ENCODE measurements at places on chromosomes 1 and 21.

DNA sequence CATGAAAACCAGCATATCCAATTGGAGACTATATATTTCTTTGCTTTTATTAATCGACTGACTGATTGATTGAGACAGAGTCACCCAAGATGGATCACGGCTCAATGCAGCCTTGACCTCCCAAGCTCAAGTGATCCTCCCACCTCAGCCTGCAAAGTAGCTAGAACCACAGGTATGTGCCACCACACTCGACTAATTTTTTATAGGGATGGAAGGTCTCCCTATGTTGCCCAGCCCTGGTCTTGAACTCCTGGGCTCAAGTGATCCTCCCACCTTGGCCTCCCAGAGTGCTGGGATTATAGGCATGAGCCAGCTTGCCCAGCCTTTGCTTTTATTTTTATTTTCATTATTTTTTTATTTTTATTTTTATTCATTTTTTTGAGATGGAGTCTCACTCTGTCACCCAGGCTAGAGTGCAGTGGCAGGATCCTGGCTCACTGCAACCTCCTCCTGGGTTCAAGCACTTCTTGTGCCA lies 5.4 kb downstream of the SPEN start:
- DNase-seq = no peak

GRCh38 chr1:161330346-161330745 lies 16.2 kb downstream of the SDHC start:
- DNase-seq = no peak

GRCh38 chr1:240399381-240399780 lies 212.6 kb downstream of the GREM2 start:
- no peak for DNase-seq

DNA sequence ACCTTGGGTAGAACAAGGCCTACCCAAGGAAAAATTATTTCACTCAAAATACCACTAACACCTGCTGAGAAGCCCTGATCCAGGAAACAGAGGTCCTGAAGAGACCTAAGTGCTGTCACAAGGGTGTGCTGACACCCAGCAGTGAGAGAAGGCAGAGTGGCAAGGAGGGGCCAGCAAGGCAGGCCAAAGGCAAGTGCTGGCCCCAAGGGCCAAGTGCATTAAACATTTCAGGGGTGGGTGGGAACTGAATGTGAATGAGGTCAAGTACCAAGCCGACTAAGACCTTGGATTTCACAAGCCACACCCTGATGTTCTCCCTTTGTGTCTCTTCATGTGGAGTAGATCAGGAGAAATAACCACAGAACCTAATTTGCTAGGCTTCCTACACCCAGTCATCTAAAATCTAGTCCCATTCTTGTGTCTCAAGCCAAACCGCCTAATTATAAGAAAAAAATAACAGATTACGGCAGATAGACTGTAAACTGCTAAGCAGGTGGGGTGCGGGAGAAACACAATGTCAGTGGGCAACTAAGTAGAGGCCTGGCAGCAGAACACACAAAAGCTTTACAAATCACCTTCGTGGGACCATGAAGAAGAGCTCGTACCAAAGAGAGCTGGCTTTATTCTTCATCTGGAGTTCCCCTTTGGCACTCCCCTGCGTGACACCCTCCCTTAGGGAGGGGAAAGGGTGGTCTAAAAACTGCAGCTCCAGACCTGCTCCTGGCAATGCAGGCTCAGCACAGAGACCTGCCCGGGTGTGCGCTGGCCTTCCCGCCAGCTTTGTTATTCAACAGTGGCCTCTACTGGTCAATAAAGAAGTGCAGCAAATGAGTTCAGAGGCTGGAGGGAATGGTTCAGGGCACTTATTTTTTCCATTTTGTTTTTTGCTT lies 8.7 kb downstream of the UBE2G2 start:
- DNase-seq = no peak

DNA sequence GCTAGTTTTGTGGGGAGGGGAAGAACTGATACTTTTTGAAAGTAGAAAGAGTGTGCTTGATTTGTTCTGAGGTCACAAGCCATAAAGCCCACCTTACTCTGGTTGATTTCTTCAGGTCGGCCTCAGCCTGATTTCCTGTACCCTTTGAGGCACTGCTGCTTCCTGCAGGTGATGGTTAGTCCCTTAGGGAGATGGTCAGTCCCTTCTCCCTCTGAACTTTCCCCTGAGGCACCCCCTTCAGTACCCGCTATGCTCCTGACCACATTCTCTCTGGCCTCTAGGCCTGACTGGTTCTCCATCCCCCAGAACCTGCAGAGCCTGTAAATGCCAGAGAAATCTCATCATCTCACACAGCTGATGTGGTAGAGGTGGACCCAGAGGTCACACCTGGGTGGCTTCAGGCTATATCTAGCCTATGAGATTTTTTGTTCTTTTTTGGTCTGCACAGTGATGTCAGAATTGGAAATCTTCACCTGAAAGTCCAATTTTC lies 15.0 kb upstream of the ID3 start:
- no peak for DNase-seq

DNA sequence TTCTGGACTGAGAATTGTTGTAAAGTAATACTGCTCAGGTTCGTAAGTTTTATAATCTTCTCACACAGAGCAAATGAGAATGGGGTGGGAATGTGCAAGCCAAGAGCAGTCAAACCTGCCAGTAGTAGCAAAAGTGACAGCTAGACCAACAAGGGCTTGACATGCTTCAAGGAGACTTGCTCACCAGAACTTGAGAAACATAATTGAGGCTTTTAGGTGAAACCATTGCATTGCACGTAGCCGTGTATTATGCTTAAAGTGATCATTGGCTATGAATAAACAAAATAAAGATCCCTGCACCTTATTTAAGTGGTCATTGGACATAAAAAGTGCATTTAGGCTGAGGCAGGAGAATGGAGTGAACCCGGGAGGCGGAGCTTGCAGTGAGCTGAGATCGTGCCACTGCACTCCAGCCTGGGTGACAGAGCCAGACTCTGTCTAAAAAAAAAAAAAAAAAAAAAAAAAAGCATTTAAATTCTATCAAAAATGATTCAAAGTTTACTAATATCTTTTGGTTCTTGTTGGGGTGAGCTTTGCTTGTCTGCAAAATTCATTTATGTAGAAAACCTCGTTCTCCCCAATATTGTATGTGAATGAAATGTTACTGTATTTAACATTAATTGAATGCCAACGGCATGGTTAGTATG lies 11.8 kb upstream of the CCT8 start:
- no peak for DNase-seq

- DNase-seq = no peak
These were observed 338.3 kb downstream of the NEGR1 start for GRCh38 chr1:71944006-71944405.

DNA sequence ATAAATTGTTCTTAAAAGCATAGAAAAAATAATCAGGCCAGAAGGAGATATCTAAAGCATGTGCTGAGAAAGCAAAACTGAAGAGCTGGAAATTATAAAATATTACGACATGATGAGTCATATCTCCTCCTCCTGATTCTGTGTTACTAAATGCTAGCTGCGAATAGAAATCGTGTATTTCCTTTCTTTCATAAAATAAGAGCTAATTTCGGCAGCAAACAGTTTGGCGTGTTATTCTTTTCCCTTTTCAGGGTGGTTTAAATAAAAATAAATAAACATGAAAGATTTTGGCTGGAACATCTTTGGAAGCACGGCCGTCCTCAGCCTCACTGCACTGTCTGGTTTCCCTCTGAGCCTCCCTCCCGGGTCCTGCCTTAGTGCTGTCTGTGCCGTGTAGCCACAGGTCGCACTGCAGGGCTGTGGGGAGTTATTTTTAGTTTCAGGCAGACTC lies 56.0 kb downstream of the ADARB1 start:
- DNase-seq = no peak

GRCh38 chr1:203599875-203600781 lies 26.5 kb upstream of the ATP2B4 start:
- DNase-seq = no peak

- DNase-seq = no peak
These were observed 78.3 kb upstream of the KCNK2 start for GRCh38 chr1:215004121-215004827.

GRCh38 chr21:25732091-25732760 lies 2.5 kb downstream of the ATP5PF start:
- no peak for DNase-seq

DNA sequence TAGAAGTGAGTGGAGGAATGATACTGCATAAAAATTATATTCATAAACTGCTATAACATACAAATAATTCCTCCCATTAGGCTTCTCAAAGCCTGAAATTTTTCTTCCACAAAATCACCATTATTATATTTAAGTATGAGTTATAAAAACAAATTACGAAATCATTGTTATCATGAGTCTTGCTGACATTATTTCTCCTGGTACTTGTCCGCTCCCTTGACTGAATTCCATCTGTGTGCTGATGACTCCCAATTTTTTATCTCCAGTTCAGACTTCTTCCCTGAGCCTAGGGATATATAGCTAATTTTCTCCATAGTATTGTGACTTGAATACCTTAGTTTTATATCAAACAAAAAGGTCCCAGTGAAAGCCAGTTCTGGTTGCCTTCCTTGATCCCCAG lies 268.2 kb downstream of the HMCN1 start:
- DNase-seq = no peak

DNA sequence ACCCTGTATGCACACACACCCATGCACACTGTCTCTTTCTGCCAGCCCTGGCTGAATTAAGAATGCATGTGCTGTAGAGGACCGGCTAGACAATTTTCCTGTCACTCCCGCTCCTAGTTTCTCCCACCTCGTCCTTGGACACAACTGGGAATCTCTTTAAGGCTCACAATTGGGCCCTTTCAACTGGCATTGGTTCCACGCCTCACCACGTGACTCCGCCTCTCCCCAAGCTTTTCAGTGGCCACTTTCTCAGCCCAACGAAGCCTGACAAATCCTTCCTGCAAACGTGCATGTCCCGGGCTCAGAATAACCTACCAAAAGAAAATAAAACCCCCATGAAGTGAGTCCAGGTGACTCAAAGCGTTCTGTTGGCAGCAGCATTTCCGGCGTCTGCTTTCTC lies 33.8 kb downstream of the FBXO2 start:
- DNase-seq = no peak

- no peak for DNase-seq
These were observed 7.3 kb downstream of the POU2F1 start for GRCh38 chr1:167227934-167228378.

DNA sequence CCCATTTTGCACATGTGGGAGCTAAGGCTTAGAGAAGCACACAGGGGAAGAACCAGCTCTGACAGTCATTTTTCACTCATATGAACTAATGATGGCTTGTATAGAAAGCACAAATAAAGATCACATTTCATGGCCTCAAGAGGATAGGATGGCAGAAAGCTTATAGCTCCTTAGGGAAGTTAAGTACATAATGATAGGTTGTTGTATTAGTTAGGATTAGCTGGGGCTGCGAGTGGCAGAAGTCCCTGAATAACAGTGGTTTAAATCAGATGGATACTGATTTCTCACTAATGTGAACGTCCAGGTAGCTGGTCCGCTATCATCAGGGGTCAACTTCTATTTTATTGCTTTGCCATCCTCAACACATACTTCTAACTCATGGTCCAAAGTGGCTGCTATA lies 284.0 kb downstream of the RPS6KC1 start:
- DNase-seq = no peak

DNA sequence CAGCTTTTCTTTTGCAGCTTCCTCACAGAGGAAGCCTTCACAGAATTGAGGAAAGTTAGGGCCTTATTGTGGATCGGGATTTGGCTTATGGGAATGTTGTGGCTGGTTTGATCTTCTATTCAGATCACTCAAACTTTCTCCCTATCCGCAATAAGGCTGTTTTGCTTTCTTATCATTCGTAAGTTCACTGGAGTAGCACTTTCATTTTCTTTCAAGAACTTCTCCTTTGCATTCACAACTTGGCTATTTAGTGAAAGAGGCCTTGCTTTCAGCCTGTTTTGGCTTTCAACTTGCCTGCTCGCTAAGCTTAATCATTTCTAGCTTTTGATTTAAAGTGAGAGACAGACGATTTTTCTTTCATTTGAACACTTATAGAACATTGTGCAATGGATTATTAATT lies 181.9 kb upstream of the B3GALT2 start:
- DNase-seq = no peak

GRCh38 chr1:19437891-19438294 lies 47.4 kb downstream of the CAPZB start:
- no peak for DNase-seq

GRCh38 chr1:31745096-31745945 lies 18.8 kb downstream of the ADGRB2 start:
- no peak for DNase-seq

- no peak for DNase-seq
These were observed 85.7 kb upstream of the ABCD3 start for GRCh38 chr1:94332516-94332915.

GRCh38 chr1:39199593-39199992 lies 4.9 kb upstream of the MACF1 start:
- DNase-seq = no peak

GRCh38 chr1:94973309-94973922 lies 46.5 kb upstream of the CNN3 start:
- no peak for DNase-seq

DNA sequence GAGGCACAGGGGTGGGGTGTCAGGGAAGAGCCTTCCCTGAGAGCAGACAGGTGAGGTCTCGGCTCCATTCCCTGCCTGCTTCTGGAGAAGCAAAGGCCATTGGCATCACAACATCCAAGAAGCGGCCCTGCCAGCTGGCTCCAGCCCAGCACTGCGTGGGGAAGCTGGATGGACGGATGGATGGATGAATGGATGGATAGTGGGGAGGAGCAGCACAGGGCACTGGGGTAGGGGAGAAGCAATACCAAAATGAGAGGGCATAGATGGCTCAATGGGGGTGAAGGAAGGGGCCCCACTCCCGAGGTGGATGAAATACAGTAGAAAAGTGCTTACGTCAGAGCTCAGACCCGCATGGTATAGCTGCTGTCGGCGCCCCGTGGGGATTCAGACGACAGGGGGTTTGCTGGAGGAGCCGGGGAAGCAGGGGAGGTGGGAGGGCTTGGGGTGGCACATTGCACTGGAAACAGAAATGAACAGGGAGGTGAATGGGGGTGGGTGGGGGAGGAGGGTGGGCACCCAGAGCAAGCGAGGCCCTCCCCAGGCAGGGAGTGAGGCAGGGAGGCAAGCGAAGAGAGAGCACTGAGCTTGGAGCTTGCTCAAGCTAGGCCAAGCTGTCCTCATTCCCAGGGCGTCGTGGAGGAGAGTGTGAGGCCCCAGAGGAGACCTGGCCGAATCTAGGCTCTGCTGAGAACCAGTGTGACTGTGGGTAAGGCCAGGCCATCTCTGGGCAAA lies 9.5 kb upstream of the GOLT1A start:
- no peak for DNase-seq

DNA sequence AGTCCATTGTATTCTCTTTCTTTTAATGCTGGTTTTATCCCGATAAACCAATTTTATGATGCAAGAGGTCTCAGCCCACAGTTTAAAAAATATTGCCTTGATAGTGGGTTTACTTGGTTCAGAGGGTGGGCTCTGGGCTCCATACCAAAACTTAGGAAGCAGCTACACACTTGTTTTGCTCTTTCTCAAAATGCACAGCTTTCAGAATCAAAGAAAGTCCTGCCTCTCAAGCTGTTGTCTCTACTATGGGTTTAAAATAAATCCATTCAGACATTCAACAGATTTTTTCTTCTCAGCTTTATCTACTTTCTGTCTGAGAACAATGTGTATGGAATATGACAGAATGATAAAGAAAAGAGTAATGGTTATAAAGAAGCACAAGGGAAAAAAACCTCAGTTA lies 14.8 kb upstream of the HHAT start:
- DNase-seq = no peak

- no peak for DNase-seq
These were observed at the start of gene SIM2 for GRCh38 chr21:36698981-36699545. SIM2 (plus strand) TSS chr21:36699115; CDS start chr21:36699747, 632 bp downstream.
